ENCODE measurements at places on chromosomes 1 and 21.
A peak's percentile ranks its signal among the peaks of the same experiment; 100 is the strongest.

DNA sequence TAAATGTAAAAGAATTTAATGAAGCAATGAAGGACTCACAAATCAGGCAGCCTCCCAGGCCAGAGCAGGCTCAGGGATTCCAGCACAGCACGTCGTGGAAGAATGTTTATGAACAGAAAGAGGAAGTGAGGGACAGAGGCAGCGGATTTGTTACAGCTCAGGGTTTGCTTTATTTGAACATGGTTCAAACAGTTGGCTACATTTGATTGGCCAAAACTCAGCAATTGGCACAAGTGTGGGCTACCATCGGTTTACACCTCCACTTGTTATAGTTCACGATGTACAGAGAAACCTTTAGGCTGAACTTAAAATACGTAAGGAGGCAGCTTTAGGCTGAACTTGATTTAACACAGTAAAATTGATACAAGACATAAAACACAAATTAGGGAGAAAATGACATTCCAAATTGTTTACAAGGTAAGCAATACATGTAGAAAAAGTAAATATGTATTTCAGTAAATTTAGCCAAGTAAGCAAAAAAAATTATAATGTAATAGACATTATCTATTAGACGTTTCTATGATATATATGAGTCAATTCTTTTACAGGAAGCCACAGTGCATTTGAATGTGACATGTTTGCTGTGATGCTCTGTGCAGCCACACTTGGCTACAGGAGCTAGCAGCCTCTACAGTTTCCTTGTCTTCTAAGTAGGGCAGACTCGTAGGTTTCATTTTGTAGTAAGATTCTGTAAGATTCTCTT is 126.5 kb downstream of the ADSS2 start:
- no peak for DNase-seq

DNA sequence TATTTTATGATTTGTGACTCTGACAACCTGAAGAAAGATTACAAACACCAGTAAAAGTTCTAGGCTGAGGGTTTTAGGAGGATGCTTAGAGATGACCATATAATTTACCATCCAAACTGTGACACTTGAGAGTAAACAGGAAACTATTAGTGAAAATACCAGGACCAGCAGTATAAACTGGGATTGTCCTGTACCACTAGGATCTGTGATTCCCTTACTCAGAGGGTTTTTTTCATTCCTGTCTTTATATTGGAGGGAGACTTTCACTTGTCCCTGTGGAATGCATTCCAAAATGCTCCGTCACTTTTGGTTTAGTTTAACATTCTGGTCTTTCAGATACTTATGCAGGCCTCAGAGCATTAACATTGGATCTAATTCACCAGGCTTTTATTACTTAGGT is 482.9 kb downstream of the PTBP2 start:
- peak; percentile 20 for DNase-seq

- no peak for DNase-seq
Measured at GRCh38 chr1:39936724-39937491, 18.0 kb upstream of the MFSD2A start.

DNA sequence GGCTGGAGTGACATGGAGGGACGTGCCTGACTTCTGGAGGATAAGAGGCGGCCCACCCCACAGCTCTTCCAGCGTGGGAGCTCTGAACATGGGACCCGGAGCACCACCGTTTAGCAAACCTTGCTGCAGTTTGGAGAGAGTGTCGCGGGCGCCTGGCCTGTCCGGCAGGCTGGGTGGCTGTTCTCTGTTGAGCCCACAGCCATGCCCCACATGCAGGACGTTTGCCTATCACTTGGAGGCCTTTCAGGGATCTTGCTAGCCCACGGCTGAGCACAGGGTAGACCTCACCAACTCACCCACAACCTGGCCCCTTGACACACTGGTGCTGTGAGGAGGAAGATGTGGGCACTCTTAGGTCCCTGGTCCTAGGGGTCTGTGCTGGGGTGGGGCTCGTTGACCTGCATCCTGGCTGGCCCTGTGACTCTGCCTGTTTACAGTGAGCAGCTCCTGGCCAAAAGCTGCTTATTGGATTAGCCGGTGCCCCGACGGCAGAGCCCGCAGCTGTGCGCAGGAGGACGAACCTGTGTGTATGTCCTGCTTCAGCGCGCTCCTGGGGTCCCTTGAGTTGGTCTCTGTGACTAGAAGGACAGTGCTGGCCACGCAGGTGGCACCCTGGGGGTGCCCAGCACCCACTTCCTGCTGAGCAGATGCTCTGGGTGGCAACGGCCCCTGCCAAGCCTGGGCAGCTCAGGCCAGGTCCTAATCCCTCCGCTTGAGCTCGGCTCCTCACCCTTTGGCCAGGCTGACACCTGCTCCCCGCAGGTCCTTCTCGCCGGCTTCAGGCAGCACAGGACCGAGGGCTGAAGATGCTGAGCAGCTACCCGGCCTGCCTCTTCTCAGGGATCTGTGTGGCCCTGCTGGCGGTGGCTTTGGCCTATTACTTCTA is 72.4 kb upstream of the TRAPPC10 start:
- no peak for DNase-seq

DNA sequence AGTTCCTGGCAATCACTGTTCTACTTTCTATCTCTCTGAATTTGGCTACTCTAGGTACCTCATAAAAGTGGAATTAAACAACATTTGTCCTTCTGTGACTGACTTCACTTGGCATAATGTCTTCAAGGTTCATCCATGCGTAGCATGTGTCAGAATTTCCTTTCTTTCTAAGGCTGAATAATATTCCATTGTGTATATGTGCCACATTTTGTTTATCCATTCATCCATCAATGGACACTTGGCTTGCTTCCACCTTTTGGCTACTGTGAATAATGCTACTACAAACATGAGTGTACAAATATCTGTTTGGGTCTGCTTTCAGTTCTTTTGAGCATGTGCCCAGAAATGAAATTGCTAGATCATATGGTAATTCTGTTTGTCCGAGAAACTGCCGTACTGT is 14.7 kb downstream of the CACHD1 start:
- DNase-seq: peak; percentile 71

DNA sequence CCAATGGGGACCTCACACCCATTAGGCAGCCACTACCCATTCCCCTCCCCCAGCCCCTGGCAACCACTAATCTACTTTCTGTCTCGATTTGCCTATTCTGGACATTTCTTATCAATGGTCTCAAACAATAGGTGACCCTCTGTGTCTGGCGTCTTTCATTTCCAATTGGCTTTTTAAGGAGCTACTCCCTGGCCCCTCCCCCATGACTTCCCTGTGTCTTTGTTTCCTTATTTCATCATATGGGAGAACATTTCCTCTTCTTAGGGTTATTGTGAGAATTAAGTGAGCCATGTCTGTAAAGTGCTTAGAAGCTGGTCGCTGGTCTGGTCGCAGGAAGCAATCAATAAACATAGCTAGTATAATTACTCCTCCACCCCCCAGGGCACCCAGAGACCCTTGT is 80.9 kb downstream of the SPSB1 start:
- no peak for DNase-seq

DNA sequence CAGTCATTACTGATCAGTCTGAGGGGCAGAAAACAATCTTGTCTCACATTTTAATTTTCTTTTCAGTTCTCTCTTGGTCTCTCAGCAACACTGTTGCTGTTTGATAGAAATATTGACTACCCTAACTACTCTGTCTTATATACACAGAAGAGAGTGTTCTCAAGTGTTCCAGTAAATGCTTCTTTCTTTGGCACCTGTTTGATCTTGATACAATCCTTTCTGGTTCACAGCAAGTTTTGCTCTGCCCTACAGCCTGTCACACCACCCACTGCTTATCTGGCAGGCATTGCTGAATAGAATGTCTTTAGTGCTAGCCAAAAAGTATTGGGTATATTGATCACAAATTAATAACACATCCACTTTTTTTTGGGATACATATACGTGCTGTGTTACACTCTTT is 75.7 kb upstream of the WLS start:
- DNase-seq: no peak

DNA sequence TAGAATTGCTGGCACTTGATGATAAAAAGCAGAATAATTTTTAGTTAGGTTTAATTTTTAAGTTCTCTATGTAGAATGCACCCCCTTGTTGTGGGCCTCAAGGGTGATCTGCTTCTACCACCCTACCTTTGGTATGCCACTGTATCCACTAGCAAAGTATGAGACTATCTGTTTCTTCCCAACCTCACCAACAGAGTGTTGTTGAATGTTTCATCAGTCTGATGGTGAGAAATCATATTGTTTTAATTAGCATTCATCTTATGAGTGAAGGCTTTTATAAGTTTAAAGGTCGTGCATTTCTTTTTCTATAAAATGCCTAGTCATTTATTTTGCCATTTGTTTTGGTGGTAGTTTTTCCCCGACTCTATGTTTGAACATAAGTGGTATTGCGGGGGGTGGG is 141.0 kb downstream of the MAGI3 start:
- DNase-seq: peak; percentile 41

- DNase-seq: peak; percentile 49
Measured at GRCh38 chr1:215517441-215517891, 49.6 kb upstream of the KCTD3 start.

GRCh38 chr1:117638759-117639158 is 32.9 kb downstream of the TENT5C start:
- DNase-seq: no peak

- no peak for DNase-seq
Measured at GRCh38 chr21:37369307-37369854, 2.8 kb downstream of the DYRK1A start.
